SK-N-SH (cell line): ENCODE measurements at places on chromosomes 4 and X.

GRCh38 chrX:65874110-65874509 is 165.8 kb downstream of the VSIG4 start:
- no peak for DNase-seq

- peak; percentile 82 for DNase-seq
Measured at GRCh38 chr4:7803992-7804755, 135.5 kb downstream of the AFAP1 start.

DNA sequence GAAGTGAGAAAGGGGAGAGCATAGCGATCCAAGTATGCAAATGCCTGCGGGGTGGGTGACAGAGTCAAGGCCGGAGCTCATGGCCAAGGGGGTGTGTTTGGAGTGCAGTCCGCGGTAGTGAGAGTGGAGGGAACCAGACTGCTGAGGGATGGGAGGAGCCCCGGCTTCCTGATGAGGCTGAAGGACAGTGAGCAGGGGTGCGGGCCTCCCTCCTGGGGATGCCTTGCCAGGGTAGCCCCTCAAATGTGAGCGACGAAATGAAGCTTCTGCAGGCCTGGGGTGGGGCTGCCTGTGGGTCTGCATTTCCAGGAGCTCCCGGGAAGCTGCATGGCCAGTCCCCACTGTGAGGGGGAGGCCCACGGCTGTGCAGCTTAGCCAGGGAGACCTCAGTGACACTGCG is 45.0 kb downstream of the PSAPL1 start:
- peak; percentile 15 for DNase-seq

GRCh38 chrX:122196343-122196742 is 987.7 kb upstream of the GRIA3 start:
- no peak for DNase-seq

DNA sequence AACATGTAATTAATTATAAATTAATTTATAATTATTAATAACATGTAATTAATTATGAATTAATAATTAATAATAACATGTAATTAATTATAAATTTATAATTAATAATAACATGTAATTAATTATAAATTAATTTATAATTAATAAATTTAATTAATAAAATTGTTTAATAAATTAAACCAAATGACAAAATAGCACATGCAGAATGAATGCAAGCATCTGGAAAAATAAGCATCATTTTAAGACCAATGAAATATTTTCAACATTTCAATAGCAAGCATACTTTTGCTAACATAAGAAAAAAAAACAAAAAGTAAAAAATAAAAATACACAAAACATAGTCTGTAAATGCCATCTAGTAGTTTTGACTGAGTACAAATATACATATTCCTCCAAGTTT is 21.8 kb downstream of the GYPE start:
- no peak for DNase-seq
